A673 (cell line): ENCODE measurements at places on chromosomes 7 and 10. TPM values are rescaled to one million over a fixed set of nuclear protein-coding genes. Genes with fewer than 3 reads are reported as not detected.

The BAG3 gene
- 56.5 and 57.6 TPM in 2 replicates for total RNA-seq

The SPDYE11 gene
- not detected in 2 replicates for total RNA-seq

The BTBD16 gene
- total RNA-seq: not detected in 2 replicates

The C10orf67 gene
- total RNA-seq: 0.13 and 0.50 TPM in 2 replicates

The ACTR3C gene
- total RNA-seq: 4.5 TPM in 2 replicates

DNA sequence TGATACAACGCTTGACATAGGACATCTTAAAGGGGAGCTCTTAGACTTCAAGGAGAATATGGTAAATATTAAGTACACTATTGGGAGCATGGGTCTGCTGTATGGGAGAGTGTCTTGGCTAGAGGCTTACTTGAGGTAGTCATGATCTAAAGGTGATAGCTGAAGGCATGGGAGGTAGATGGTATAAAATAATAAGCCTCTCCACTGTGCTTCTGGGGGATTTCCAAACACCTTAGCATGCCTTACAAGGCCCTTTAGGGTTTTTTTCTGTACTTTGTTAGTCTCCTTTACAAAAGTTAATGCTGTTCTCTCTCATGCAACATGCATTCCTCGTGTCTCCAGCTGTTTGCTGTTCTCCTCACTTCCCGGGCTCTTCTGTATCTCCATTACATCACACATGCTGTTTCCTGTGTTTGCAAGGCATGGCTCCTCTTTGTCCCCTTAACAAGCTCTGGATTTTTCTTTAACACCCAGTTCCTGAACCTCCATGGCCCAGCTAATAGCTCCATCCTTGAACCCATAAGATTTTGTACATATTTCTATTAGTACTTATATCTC lies 449.7 kb downstream of the AUTS2 start:
- no peak overlapping the region for H3K4me3 ChIP-seq
- H3K36me3 ChIP-seq: no peaks in the 10 kb centered on the region
- H3K27ac ChIP-seq: no peak overlapping the region
- H3K4me1 ChIP-seq: peaks cover 21% of the 10 kb centered on the region

DNA sequence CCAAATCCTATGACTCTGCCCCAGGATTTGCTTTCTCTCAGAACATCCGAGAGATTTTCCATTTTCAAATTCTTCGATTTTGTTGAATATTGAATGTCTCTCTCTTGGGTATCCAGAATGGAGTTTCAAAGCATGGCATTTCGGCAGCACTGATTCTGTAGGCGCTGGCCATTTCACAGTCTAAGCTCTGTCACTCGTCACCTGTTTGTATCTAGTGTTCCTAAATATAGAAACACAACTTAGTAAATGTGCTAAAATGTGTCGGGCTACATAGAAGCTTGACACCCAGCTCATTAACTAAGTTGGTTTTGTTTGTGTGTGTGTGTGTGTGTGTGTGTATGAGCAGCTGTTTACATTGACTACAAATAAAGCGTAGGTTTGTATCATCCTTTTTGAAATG lies 173.5 kb upstream of the FZD1 start:
- no peaks in the 10 kb centered on the region for H3K36me3 ChIP-seq
- peaks cover 71% of the 10 kb centered on the region for H3K4me1 ChIP-seq
- no peak overlapping the region for H3K4me3 ChIP-seq
- peak; percentile 29 for DNase-seq
- peak overlapping the region; percentile 89 for H3K27ac ChIP-seq

- no peak overlapping the region for H3K4me3 ChIP-seq
- no peaks in the 10 kb centered on the region for H3K4me1 ChIP-seq
- DNase-seq: no peak
- H3K27ac ChIP-seq: no peak overlapping the region
Observed at GRCh38 chr7:24462984-24463383, 110.3 kb upstream of the PALS2 start.

DNA sequence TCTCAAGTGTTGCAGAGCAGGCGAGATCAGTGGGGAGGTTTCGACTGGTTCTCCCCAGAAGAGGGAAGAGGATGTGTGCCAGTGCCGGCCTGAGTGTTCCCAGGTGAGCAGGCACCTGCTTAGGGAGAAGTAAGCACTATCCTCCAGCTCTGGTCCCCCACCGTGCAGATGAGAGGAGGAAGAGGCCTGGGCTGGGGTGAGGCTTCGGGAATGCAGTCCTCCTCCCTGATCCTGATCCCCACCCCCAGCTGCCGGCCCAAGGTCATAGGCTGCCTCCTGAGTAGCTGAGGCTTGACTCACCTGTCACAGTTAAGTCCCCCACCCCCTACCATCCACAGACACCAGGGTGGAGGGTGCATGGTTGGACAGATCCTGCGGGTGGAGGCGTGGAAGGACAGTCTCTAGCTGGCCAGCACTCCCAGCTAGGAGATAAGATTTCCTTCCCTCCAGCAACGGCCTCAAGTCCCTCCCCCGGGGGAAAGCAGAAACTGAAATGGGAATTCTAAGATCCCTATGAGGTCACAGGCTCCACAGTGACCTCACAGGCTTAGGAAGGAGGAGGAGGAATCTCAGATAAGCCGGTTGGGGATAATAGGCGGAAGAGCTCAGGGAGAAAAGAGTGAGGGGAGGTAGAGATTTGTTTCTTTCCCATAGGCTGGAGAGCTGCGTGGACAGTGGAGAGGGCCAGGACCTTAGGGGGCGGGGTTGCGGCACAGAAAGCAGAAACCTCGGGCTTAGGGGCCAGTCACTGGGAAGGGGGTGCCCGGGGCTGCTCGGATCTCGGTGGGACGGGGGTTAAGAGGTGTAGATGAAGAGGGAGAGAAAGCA lies 1.0 kb downstream of the LRCH4 start:
- peak; percentile 54 for DNase-seq
- no peaks in the 10 kb centered on the region for H3K27me3 ChIP-seq
- peak overlapping the region; percentile 93 for H3K4me3 ChIP-seq
- peak overlapping the region; percentile 96 for H3K27ac ChIP-seq
- peaks cover 19% of the 10 kb centered on the region for H3K4me1 ChIP-seq

DNA sequence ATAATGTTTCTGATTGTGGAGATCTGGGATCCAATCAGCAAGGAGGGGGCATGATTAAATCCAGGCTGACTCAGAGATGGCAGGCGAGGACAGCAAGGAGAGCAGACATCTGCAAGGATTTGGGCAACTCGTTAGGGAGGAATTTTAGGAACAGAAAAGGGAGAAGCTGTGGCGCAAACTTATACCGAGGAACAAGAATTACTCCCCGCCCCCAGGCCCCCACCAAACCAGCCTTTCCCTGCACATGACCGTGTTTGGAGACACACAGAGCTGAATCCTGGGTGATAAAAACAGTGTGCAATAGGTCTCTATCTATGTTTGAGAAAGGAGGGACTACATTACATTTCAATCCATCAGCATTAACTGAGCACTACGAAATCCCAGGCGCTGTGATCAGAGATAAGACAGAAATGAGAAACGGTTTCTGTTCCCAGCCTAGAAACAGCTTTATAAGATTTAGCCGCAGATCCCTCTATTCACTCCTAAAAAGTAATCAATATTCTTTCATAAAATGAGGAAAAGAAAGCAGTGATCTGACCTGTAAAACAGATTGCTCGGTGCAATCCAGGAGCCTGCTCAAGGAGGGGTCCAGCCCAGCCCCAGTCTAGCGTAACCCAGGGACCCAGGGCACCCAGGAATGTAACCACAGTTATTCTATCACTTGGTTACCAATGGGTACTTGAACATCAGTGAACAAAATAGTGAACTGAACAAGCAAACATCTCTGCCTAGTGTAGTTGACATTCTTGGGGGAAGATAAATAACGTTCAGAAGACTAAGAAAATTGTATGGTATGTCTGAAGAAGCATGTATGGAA lies 37.2 kb upstream of the RAPGEF5 start:
- no peak overlapping the region for H3K27ac ChIP-seq
- H3K36me3 ChIP-seq: no peaks in the 10 kb centered on the region
- H3K4me1 ChIP-seq: no peaks in the 10 kb centered on the region
- no peak for DNase-seq
- no peaks in the 10 kb centered on the region for H3K27me3 ChIP-seq
- no peak overlapping the region for H3K4me3 ChIP-seq

GRCh38 chr7:20198260-20198659 lies 18.9 kb downstream of the MACC1 start:
- no peak overlapping the region for H3K27ac ChIP-seq
- no peak for DNase-seq
- H3K4me1 ChIP-seq: peaks cover 8% of the 10 kb centered on the region
- no peaks in the 10 kb centered on the region for H3K27me3 ChIP-seq
- no peaks in the 10 kb centered on the region for H3K36me3 ChIP-seq
- H3K4me3 ChIP-seq: no peak overlapping the region

- peaks cover 31% of the 10 kb centered on the region for H3K36me3 ChIP-seq
- H3K27me3 ChIP-seq: no peaks in the 10 kb centered on the region
- H3K4me3 ChIP-seq: peak overlapping the region; percentile 94
- H3K27ac ChIP-seq: peak overlapping the region; percentile 99
- DNase-seq: no peak
Observed at GRCh38 chr10:68333058-68333395, 299 bp upstream of the PBLD start.

GRCh38 chr10:71404503-71405295 lies 8.0 kb downstream of the CDH23 start:
- H3K4me3 ChIP-seq: no peak overlapping the region
- no peaks in the 10 kb centered on the region for H3K36me3 ChIP-seq
- no peaks in the 10 kb centered on the region for H3K27me3 ChIP-seq
- peaks cover 14% of the 10 kb centered on the region for H3K4me1 ChIP-seq
- no peak for DNase-seq
- peak overlapping the region; percentile 26 for H3K27ac ChIP-seq

DNA sequence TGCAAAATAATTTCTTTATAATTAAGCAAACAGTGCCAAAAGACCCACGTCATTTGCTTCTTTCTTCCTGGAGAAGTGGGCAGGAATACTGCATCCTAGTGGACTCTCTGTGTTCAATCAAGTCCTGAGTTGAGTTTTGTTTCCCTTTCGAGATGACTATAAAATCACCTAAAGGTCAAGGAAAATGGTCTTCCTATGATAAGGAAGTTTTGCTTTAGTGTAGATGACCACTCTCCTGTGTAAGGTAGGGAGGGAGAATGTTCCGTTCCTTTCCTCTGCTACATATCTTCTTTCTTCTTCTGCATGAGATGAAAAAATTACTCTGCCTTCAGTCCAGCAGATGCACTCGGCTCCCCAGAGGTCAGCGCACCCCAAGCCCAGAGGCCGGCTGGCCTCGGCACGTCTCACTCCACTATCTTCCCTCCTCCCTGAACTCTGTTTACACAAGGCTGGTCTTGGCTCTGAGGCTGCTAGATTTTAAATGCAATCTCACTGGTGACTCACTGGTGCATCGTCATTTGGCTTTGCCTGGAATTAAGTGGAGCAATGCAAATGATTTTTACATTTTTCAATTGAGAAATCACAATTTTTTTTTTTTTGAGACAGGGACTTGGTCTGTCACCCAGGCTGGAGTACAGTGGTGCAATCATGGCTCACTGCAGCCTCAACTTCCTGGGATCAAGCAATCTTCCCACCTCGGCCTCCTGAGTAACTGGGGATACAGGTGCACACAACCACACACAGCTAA lies 18.6 kb upstream of the VDAC2 start:
- DNase-seq: no peak
- H3K4me1 ChIP-seq: no peaks in the 10 kb centered on the region
- H3K27me3 ChIP-seq: no peaks in the 10 kb centered on the region
- H3K4me3 ChIP-seq: no peak overlapping the region

GRCh38 chr10:124372899-124373298 lies 45.8 kb downstream of the OAT start:
- peaks cover 47% of the 10 kb centered on the region for H3K27me3 ChIP-seq
- no peak for DNase-seq
- no peak overlapping the region for H3K4me3 ChIP-seq
- no peak overlapping the region for H3K27ac ChIP-seq

- no peak for DNase-seq
- no peaks in the 10 kb centered on the region for H3K36me3 ChIP-seq
- H3K27ac ChIP-seq: no peak overlapping the region
- H3K4me1 ChIP-seq: peaks cover 11% of the 10 kb centered on the region
- H3K27me3 ChIP-seq: no peaks in the 10 kb centered on the region
Observed at GRCh38 chr7:136956232-136956631, 87.8 kb downstream of the CHRM2 start.

DNA sequence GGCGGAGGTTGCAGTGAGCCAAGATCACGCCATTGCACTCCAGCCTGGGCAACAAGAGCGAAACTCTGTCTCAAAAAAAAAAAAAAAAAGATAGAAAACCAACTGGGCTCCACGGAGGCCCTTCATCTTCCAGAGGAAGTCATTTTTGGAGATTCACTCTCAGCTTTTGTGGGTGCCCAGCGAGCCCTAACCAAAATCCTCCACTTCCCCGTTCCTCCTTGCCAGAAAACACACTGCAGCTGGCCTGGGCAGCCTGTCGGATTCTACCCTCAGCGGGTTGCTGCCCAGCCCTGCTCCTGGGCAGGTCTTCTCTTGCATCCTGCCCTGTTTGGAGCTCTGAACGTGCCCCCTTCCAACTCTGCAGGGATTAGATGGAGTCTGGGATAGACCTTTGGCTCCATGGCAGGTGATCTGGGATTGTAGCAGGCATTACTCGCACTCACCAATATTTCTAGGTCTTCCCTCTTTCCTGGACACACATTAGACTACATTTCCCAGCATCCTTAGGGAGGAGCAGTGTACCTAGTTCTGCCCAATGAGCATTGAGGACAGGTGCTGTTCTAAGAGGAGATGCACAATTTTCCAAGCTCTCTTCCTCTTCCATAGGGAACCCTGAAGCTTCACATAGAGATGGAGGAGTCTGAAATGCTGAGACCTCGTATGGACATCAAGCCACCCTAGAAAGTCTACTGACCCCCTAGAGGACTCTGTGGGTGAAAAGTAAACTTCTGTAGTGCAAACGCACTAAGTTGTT lies 4.6 kb downstream of the GRID2IP start:
- H3K4me3 ChIP-seq: no peak overlapping the region
- no peaks in the 10 kb centered on the region for H3K36me3 ChIP-seq
- no peak overlapping the region for H3K27ac ChIP-seq
- no peak for DNase-seq

DNA sequence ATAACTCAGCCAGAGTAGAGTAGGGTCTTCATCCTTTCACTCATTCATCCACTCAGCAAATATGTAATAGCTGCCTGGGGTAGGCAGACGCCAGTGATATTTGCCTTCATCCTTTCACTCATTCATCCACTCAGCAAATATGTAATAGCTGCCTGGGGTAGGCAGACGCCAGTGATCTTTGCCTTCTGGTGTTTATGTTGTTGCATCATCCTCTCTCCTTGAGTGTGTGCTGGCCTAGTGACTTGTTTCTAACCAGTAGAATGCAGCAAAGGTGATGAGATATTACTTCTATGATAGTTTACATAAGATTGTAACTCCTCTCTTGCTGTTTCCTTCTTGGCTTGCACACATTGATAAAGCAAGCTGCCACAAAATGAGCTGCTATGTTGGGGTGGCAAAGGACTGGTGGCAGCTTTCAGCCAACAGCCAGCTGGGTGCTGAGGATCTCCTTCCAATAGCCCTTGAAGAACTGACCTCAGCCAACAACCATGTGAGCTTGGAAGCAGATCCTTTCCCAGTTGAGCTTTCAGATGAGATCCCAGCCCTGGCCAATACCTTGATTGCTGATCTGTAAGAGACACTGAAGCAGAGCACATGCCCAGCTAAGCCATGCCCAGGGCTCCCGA lies 23.2 kb upstream of the MTPN start:
- no peak overlapping the region for H3K27ac ChIP-seq
- no peaks in the 10 kb centered on the region for H3K36me3 ChIP-seq
- DNase-seq: no peak

- H3K27me3 ChIP-seq: no peaks in the 10 kb centered on the region
- H3K4me1 ChIP-seq: no peaks in the 10 kb centered on the region
- no peaks in the 10 kb centered on the region for H3K36me3 ChIP-seq
- H3K4me3 ChIP-seq: no peak overlapping the region
- H3K27ac ChIP-seq: no peak overlapping the region
- no peak for DNase-seq
Observed at GRCh38 chr7:128275681-128276080, 34.6 kb downstream of the LEP start.

- H3K27me3 ChIP-seq: no peaks in the 10 kb centered on the region
- peaks cover 12% of the 10 kb centered on the region for H3K4me1 ChIP-seq
- H3K4me3 ChIP-seq: peak within 1 kb of the TSS; percentile 84
- DNase-seq: peak; percentile 11
Observed at GRCh38 chr10:99619851-99620710, at the start of gene SLC25A28. SLC25A28 (minus strand) TSS chr10:99620439; CDS start chr10:99620335, 104 bp downstream.
